ENCODE measurements at places on chromosomes 5 and 9. TPM values are rescaled to one million over a fixed set of nuclear protein-coding genes. Genes with fewer than 3 reads are reported as not detected.

The AK8 gene
- polyA plus RNA-seq, result 0.24 TPM

The PCSK5 gene
- 1.9 TPM for polyA plus RNA-seq

The COX7C gene
- 764 TPM for polyA plus RNA-seq

The SLC6A3 gene
- polyA plus RNA-seq, result not detected

DNA sequence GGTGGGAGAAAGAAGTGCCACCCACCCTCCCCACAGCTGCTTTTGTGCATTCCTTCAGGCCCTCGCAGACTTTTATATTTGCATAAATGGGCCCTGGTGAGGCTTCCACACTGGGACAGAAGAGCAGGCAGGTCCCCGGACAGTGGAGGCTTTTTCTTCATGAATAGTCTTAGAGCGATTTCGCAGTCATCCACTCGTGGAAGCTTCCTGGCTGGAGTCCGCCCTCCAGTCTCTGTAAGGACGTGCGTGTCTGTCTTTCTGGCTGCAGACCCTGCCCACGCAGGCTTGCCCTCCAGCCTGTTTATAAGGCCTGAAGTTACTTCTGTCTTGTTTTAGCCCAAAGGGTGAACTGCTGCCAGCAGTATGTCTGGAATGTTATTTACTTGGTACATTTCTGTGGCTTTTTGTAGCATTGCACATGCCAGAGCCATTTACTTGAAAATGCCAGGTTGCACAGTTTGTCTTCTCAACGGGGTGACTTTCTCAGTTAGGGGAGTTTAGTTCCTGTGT, 195.7 kb downstream of the AOPEP start:
- no peaks in the 10 kb centered on the region for H3K27me3 ChIP-seq
- H3K4me1 ChIP-seq, result peaks cover 69% of the 10 kb centered on the region
- H3K4me3 ChIP-seq, result no peak overlapping the region
- no peak for DNase-seq
- H3K36me3 ChIP-seq, result no peaks in the 10 kb centered on the region

DNA sequence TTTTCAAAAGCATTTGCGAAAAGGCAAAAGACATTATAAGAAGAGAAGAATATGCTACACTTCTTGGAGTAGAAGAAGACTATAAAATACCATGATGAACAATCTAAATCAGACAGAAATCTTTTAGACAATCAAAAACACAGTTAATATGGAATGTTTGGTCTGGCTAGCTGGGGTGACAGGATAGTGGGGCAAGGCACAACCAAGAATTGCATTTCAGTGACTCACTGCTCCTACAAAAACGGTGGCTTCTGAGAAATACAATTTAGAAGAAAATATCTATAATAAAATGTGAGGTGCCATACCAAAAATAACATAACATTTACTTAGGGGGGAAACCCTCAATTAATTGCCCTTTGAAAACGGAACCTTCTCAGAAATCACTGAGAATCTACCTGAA, 363.4 kb downstream of the NPR3 start:
- H3K4me3 ChIP-seq, result no peak overlapping the region
- DNase-seq, result no peak
- no peak overlapping the region for H3K27ac ChIP-seq
- no peaks in the 10 kb centered on the region for H3K36me3 ChIP-seq
- H3K4me1 ChIP-seq, result no peaks in the 10 kb centered on the region

- peaks cover 14% of the 10 kb centered on the region for H3K4me1 ChIP-seq
- H3K4me3 ChIP-seq, result peak overlapping the region; percentile 86
- no peaks in the 10 kb centered on the region for H3K36me3 ChIP-seq
- no peaks in the 10 kb centered on the region for H3K27me3 ChIP-seq
Observed at GRCh38 chr5:139404484-139404840, 573 bp upstream of the SPATA24 start.

GRCh38 chr9:131587331-131587730, 42.0 kb downstream of the PRRT1B start:
- H3K27me3 ChIP-seq, result no peaks in the 10 kb centered on the region
- DNase-seq, result no peak
- H3K27ac ChIP-seq, result no peak overlapping the region
- peaks cover 23% of the 10 kb centered on the region for H3K36me3 ChIP-seq
- H3K4me3 ChIP-seq, result no peak overlapping the region

- H3K27me3 ChIP-seq, result no peaks in the 10 kb centered on the region
- no peak overlapping the region for H3K4me3 ChIP-seq
- no peaks in the 10 kb centered on the region for H3K36me3 ChIP-seq
- no peaks in the 10 kb centered on the region for H3K4me1 ChIP-seq
Observed at GRCh38 chr5:74822288-74822687, 43.9 kb downstream of the FAM169A start.

All from keratinocyte (primary cell).